Upper lobe of right lung (tissue), 1 donor: ENCODE measurements at places on chromosomes 13 and 19.
A peak's percentile ranks its signal among the peaks of the same experiment; 100 is the strongest.

GRCh38 chr13:67299751-67300150, 69.6 kb upstream of the PCDH9 start:
- no peak for DNase-seq

DNA sequence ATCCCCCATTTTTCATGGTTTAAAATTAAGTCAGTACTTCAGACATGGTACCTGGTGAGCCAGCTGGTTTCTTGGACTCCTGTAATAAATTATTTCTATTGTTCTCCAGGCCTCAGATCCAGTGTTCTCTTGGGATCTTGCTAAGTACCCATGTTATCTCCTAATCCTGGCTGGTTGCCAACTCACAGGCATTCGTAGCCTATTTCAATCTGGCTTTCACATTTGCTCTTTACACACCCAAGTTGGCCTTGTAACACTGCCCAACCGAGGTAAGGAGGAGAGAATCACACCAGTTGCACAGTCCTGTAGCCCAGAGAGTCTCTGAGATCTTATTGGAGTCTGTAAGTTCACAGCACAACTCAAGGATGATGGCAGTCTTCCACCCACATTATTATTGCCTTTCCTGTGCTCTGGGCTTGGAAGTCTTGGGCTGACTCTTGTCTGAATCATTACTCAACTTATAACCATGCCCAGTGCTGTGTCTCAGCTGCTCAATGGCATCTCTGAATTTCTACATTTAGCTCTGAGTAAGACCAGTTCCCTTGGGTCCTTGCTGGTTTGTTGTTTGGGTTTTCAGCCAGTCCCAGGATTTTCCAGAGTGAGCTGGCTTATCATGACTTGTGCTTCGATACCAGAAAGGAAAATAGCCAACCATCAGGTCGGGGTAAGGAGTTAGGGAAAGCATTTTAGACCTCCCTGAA, 76.6 kb upstream of the KLF12 start:
- DNase-seq, result no peak

GRCh38 chr13:102192858-102193257, 209.0 kb downstream of the FGF14 start:
- DNase-seq, result no peak

DNA sequence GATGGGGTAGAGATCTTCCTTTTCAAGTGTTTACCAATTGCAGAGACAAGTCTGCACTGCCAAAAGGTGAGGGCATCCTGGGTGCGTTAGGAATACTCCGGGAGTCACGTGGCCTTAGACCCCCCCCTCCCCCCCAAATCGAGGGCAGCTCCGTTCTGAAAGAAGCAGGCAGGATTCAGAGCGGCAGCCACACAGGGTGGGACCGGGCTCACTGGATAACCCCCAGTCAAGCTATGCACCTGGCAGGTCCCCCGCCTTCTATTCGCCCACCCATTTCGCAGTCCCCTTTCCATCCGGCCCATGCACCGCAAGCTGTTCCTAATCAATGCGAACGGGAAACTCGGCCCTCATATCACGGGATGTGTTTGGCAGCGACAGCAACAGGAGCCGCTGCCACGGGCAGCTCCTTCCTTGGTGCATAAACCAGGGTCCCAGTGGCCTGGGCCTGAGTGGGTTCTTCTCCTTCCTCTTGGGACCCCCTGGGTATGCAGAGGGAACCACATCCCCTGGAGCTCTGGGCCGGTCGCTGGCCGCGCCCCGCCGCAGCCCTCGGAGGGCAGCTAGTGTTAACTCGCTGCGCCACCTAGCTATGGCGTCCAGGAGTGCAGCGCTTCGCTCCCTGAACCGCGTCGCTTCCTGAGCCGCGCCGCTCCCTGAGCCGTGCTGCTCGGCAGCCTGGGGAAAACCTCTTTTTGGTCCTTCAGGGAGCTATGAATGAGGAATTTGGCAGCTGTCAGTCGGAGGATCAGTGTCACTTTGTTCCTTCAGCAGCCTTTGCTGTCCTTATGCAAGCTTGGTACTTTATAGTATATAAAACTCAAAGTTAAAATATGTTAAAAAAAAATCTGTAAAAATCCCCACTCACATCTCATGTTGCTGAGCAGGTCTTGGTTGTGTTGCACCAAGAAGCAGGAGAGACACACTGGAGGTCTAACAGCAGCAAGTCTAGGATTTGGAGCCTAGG, 41.4 kb downstream of the LYL1 start:
- peak; percentile 90 for DNase-seq

- no peak for DNase-seq
Measured at GRCh38 chr19:18051887-18052286, 34.8 kb downstream of the IL12RB1 start.

DNA sequence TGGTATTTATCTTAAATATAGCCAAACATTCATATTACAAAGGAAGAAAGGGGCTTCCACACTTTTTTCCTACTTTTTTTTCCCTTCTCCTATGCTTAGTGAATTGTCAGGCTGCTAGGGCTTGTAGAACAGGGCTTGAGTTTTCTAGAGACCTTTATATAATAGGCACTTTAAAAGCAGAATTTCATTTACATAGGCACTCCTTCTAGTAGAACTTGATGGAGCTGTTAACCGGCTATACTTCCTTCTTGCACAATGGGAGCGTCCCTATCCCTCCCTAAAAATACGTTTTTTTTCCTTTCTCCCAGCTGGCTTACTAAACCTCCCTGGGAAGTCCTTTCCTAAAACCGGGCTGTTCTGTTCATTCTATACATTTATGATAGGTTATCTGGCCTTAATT, 1.1 kb downstream of the TRIM13 start:
- DNase-seq, result no peak
